ENCODE measurements at places on chromosomes 4 and X.

- DNase-seq, result no peak
Measured at GRCh38 chr4:18171896-18172295, 150.3 kb upstream of the LCORL start.

GRCh38 chrX:18889346-18890048 is 94.4 kb downstream of the PHKA2 start:
- DNase-seq, result no peak

- DNase-seq, result no peak
Measured at GRCh38 chr4:101689220-101689619, 101.3 kb upstream of the BANK1 start.

DNA sequence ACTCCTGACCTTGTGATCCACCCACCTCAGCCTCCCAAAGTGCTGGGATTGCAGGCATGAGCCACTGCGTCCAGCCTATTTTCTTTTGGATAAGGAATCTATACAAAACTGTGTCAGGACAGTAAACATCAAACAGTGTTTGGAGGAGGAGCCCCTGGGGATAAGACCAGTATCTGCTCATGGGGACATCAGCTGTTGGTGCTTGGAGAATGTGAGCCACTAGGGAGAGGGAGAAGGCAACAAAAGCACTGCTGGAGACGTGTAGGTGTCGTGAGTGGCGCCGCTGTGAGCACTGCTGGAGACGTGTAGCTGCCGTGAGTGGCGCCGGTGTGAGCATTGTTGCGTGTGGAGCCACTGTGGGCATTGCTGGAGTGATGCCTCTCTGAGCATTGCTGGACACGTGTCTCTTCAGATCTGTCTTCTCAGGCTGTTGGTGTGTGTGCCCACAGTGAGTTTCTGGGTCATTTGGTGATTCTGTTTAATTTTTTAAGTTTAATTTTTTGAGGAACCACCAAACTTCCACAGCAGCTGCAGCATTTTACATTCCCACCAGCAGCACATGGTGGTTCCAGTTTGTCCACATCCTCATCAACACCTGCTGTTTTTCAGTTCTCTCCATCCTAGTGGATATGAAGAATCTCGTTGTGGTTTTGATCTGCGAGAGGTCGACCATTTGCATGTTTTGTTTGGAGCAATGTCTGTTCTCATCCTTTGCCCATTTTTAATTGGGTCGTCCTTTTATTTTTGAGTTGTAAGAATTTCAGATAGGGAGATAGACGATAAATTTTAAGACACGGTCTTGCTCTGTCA is 19.0 kb downstream of the DGKQ start:
- no peak for DNase-seq

- no peak for DNase-seq
Measured at GRCh38 chrX:74536832-74537371, 77.5 kb downstream of the RLIM start.

- DNase-seq, result no peak
Measured at GRCh38 chr4:82123934-82124333, 249.9 kb downstream of the HNRNPD start.

GRCh38 chr4:8568068-8568668 is 12.0 kb upstream of the GPR78 start:
- DNase-seq, result no peak

Measured in smooth muscle cell of the brain vasculature (primary cell).